ENCODE measurements at places on chromosomes 6 and 20.
A peak's percentile ranks its signal among the peaks of the same experiment; 100 is the strongest.

DNA sequence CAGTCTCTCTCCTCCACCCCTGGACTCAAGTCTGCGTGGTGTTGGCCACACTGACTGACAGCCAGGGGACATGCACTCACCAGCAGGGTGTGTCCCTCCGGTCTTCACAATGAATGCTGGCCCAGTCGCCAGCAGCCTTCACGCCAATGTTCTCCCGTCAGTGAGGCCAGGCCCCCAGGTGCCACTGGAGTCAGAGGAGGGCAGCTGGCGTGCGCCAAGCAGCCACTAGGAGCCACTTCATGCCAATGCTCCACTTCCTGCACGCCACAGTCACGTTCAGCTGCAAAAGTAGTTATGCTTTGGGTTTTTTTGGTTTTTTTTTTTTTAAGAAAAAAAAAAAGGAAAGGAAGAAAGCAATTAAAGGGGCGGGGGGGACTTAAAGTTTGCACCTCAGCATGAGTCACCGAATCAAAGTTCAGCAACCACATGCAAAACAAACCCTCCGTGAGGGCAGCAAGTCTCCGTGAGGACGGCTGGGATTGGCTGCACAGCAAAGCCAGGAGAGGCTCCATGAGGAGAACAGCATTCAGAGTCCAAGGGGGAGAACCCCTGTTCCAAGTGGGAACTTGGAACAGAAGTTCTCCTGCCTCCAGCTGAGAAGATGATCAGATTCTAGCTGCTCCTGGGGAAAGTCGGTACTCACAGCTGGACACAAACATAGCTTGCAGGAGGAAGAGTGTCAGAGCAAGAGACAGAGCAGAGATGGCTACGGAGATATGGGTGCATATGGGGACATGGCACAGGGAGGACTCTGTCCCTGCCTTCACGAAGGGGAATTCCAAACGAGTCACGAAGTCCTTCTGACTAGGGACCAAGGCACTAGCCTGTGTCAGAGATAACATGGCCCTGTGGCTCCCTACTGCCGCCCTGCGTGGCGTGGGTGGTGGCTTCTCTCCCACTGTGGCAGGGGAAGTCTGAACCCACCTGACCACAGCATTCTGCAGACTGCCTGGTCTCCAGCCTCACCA lies at the start of gene ZC3H12D:
TSS of gene ZC3H12D (minus strand) at position 282 of the 968 bp plus-strand sequence. CDS start 10,471 bp downstream, outside the sequence.
- DNase-seq = peak; percentile 37

DNA sequence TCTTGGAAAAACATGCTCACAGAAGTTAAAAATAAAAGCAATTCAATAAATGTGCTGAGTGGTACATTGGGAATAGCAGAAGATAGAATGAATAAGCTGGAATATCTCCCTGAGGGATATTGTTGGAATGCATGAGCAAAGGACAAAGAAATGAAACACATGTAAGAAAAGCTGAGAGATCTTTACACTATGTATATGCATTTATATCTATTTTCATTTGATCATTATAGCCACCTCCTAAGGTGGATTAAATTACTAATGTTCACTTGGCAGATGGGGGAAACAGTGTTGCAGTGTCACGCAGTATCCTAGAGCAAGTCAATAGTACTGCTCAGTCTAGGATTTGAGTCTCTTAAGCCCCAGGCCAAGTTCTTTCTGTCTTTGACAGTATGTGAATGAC lies 542.0 kb upstream of the MARCKS start:
- DNase-seq = peak; percentile 35

- DNase-seq = no peak
Observed at GRCh38 chr6:73367761-73368355, 1.8 kb downstream of the OOEP start.

GRCh38 chr6:36533321-36533720 lies 14.0 kb downstream of the STK38 start:
- DNase-seq = no peak

- no peak for DNase-seq
Observed at GRCh38 chr20:46128310-46129151, 10.4 kb downstream of the CD40 start.

DNA sequence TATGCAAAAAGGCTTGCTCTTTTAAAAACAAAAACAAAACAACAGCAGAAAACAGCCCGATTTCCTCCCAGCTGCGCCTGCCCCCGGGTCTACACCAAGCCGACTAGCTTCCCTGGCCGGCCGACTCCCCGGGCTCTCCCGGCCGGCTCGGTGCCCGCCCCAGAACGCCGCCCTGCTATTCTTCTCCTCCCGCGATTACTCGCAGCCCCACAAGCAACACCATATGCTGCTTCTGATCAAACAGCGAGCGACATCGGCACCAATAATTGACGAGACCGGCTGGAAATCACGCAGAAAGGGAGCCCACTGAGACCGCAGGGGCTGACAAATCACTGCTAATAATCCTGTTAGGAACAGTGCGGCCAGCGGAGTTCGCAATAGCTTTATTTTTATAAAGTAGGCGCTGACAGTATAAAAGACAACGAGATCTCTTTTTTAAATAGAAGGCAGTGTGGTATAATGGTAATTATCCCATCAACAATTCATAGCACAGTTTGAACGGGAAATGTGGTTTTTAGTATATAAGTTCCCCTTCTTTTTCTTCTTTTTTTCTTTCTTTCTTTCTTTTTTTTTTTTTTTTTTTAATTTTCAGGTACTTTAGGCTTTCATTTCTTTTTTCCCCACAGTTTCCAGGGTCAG lies 3.3 kb downstream of the SIM1 start:
- peak; percentile 19 for DNase-seq

DNA sequence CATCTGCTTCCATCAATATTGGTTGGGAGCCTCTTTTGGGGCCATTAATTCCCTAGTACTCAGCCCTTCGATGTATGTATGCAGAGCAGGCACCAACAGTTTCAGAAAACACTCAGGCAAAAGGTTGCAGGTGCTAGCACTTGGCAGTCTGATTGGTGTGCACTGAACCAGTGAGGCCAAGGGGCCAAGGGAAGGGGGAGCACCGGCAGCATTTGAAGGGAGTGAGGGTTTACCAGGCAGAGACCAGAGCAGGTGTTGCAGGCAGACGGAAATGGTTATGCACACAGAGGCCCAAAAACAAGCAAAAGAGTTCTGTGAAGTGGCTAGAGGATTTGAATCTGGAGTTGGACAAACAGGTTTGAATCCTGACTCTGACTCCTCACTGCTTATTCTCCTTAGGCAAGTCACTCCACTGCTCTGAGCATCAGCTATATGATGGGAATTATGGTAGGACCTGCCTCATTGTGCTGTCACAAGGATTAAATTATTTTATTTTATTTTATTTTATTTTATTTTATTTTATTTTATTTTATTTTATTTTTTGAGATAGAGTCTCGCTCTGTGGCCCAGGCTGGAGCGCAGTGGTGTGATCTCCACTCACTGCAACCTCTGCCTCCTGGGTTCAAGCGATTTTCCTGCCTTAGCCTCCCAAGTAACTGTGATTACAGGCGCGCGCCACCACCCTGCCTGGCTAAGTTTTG lies 58.1 kb upstream of the SHLD1 start:
- DNase-seq = no peak

- DNase-seq = no peak
Observed at GRCh38 chr6:163655217-163656121, 241.0 kb downstream of the QKI start.

DNA sequence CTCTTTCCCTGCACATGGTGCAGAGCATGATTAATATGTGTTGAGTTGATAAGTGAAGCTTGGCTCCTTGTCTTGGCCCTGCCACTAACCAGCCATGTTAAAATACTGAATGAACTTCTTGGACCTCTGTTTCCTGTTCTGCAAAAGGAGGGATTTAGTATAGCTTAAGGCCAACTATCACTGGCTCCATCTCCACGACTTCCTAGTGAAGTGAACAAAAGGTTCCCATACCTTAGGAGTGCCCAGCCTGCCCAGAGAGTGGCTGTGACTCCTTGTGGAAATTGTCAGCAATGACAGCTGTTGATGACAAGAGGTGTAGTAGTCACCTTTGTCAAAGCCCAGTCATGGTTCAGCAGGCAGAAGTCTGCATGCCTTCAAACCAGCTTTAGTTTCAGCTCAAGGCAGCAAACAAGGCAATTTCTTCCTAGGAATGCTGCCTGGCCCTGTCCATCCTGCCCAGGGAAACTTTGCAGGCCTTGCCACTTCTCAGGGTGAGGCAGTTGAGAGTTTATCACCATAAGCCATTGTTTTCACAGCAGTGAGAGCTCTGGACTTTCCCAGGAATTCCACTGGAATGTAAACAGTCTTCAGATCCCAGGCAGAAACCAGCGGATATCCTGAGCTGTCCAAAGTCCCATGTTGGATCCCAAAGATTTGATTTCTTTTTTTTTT lies 169.7 kb upstream of the TNFAIP3 start:
- peak; percentile 28 for DNase-seq

- no peak for DNase-seq
Observed at GRCh38 chr6:1910621-1911407, 301.1 kb downstream of the FOXC1 start.

DNA sequence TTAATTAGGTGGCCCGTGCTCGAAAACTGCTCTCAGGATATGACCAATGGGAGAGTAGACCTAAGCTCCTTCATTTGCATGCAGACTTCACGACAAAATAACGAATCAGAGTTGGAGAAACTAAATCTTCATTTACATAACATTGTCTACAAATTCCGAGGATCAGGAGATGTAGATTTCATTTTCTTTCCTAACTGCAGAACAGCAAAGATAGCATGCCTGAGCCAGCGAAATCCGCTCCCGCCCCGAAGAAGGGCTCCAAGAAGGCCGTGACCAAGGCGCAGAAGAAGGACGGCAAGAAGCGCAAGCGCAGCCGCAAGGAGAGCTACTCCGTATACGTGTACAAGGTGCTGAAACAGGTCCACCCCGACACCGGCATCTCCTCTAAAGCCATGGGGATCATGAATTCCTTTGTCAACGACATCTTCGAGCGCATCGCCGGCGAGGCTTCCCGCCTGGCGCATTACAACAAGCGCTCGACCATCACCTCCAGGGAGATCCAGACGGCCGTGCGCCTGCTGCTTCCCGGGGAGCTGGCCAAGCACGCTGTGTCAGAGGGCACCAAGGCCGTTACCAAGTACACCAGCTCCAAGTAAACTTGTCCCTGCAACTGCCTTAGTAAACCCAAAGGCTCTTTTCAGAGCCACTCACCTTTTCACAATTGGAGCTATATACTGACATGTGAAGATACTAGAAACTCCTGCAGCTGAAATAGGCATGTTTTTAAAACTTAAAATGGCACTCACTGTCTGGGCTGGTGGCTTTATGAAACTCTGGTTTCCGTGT lies 96.5 kb downstream of the HFE start:
- peak; percentile 85 for DNase-seq

DNA sequence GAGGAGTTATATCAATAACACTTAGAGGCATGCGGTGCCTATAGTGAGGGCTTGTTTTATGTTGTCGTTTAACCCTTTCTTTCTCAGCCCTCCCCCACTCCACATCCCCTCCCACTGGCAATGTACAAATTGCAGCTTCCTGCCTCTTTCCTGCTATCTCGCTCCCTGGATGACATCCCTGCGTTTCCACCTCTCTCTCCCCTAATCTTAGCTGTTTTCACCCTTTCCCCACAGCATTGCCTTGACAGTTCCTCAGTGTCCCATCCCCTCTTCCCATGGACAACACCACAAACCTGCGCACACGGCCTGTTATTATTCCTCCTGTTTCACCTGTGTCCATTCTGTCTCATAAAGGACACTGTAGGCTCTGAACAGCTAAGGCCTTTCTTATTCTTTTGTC lies 34.5 kb downstream of the MYB start:
- DNase-seq = no peak

GRCh38 chr6:116392132-116393013 lies 21.6 kb downstream of the DSE start:
- peak; percentile 36 for DNase-seq

GRCh38 chr6:35352735-35353134 lies 10.4 kb downstream of the PPARD start:
- no peak for DNase-seq

GRCh38 chr6:83868639-83869038 lies 9.2 kb downstream of the CYB5R4 start:
- DNase-seq = peak; percentile 74

DNA sequence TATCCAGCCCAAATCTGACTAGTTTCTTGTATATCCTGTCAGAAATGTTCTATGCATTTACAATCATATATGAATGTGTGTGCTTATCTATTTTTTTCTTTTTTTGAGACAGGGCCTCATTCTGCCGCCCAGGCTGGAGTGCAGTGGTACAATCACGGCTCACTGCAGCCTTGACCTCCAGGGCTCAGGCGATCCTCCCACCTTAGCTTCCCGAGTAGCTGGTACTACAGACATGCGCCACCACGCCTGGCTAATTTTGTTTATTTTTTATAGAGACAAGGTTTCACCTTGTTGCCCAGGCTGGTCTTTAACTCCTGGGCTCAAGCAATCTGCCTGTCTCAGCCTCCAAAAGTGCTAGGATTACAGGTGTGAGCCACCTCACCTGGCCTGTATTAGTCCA lies 3.0 kb upstream of the RAB44 start:
- DNase-seq = no peak

DNA sequence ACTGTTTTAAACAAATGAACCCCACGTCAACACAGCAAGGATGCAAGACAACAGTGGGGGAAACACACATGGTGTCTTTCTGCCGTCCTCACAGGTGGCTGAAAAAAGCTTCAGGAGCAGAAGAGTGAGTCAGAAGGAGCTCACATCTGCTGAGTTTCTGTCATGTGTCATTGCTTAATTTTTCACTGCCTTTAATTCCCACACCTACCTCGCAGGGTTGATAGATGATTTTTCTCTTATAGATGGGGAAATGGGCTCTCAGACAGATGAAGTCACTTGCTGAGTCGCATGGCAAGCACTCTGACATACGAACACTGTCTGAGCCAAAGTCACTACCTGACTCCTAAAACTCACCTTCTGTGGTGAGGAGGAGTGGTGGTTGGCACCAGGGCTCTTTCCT lies 28.3 kb upstream of the CARMIL1 start:
- peak; percentile 71 for DNase-seq

- DNase-seq = peak; percentile 30
Observed at GRCh38 chr6:5078121-5078669, 6.9 kb upstream of the PPP1R3G start.

DNA sequence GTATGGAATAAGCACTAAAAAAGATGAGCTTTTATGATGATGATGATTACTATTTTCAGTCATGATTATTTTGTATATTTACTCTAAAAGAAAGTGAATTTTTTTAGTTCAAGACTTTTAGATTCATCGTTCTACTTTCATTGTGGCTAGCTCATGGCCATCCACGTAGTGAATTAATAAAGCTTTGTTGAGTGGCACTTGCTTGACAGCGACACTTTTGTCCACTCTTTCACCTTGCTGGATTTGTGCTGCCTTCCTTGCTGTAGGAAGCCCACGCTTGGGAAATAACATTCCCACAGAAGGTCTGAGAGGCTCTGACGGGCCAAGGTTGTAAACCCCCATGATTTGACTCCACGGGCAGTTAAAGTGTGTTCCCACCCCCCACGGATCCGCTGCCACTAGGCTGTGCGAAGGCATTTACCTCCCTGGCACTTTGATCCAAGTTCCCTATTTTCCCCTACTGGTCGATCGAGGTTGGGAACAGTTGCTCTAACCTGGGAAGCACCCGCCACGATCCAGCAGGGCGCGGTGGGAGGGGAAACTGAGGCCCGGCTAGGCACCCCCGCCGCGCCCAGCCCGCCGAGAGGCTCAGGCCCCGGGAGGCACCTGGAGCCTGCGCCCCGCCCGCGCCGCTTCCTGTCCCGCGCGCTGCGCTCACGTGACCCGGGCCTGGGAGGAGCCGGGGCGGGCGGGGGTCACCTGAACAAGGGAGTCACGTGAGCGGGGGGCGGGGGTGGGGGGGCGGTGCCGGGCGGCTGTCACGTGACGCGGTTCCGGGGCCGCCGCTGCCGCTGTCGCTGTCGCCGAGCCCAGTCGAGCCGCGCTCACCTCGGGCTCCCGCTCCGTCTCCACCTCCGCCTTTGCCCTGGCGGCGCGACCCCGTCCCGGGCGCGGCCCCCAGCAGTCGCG lies at the start of gene IGF2R:
TSS of gene IGF2R (plus strand) at position 788 of the 909 bp plus-strand sequence. CDS start 165 bp downstream, outside the sequence.
- DNase-seq = peak; percentile 78

Data from fibroblast of mammary gland (primary cell).